Activated CD8-positive, alpha-beta T cell treated with anti-CD3 and anti-CD28 coated beads, Interleukin-2, amount 10 ng/mL, durations not matched to agents 7 days and 5 days (primary cell): ENCODE measurements at places on chromosomes 1 and 21. TPM values are rescaled to one million over a fixed set of nuclear protein-coding genes. Genes with fewer than 3 reads are reported as not detected.

- DNase-seq = no peak
Measured at GRCh38 chr1:109503935-109504334, 5.6 kb downstream of the AMIGO1 start.

DNA sequence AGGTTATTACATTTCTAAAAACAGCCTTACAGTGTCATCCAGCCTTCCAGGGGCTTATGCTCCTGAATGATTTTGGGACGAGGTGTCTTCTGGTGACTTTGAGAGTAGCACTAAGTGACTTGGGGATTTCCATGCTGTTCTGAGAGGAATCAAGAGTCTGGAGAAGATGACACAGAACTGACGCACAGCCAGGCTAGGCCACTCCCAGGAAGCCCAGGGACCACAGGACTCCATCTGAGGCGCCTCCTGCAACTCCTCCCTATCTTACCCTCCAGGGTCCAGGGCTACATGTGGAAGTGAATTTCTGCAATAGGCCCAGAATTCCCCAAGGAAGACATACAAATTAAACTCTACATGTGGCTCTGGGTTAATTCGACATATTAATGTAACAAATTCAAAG lies 92.5 kb downstream of the SLC25A24 start:
- no peak for DNase-seq

The FAM72C gene
- 22.1 TPM for total RNA-seq

DNA sequence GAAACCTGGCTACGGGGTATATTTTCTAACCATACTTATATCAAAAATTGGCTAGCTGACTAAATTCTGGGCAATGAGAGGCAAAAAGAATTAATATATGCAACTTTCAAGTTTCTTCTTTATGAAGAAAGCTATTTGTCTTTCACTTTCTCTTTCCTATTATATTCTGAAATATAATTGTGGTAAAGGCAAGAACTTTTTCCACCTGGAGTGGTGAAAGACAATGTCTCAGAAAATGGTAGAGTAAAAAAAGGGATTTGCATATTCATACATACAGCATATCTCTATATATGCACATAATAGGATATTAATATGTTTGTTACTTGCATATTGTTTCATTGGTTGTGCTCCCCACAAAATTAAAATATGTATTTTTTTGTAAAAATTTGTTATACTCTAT lies 793.8 kb downstream of the PLA2G4A start:
- no peak for DNase-seq

- DNase-seq = peak; percentile 56
Measured at GRCh38 chr1:236868625-236869467, 73.8 kb downstream of the MTR start.

GRCh38 chr1:70403759-70404158 lies 7.3 kb upstream of the CTH start:
- DNase-seq = no peak
